ENCODE measurements at places on chromosomes 12 and 14.

- no peak for DNase-seq
Observed at GRCh38 chr14:22557846-22558220, 31.2 kb downstream of the DAD1 start.

- no peak for DNase-seq
Observed at GRCh38 chr14:96616161-96616721, 114.1 kb downstream of the PAPOLA start.

DNA sequence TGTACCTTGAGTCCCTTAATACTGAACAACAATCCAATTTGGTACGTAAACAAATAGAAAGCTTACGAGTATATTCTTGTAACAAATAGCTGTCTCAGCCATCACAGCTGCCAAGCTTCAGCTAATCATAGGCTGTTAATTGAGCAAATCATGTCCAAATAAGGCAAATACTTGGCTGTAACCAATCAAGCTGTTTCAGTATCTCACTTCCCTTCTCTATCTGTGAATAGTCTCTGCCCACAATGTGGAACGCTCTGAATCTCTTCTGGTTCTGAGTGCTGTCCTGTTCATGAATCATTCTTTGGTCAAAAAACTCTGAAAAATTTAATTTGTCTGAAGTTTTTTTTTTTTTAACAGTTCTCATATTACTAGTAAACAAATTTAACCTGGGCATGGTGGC, 5.8 kb upstream of the NEMF start:
- no peak for DNase-seq

DNA sequence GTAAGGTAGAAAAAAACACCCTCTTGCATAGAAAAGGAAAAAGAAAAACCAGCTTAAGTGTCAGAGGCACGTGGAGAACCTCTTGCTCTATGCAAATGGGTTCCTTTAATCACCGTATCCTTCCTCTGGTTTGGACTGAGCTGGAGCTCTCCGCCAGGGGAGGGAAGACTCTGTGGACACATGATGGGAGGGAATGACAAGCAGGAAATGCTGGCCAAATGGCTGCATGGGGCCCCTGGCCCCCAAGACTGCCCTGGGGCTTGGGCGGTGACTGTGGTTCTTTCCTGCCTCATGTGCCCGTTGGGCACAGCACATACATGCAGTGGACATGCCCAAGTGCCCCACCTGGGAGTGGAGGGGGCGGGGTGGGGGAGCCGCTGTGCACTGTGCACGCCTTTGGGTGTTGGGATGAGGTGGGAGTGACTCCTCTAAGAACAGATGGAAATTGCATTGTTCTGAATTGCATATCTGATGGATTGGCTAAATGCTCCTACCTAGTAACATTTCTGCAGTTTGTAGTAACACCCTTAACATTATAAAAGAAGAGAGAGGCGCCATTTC, 166.4 kb upstream of the AVPR1A start:
- DNase-seq: no peak

GRCh38 chr12:32379213-32379612, 20.1 kb upstream of the FGD4 start:
- DNase-seq: no peak

- no peak for DNase-seq
Observed at GRCh38 chr12:66456612-66457011, 154.3 kb downstream of the HELB start.

DNA sequence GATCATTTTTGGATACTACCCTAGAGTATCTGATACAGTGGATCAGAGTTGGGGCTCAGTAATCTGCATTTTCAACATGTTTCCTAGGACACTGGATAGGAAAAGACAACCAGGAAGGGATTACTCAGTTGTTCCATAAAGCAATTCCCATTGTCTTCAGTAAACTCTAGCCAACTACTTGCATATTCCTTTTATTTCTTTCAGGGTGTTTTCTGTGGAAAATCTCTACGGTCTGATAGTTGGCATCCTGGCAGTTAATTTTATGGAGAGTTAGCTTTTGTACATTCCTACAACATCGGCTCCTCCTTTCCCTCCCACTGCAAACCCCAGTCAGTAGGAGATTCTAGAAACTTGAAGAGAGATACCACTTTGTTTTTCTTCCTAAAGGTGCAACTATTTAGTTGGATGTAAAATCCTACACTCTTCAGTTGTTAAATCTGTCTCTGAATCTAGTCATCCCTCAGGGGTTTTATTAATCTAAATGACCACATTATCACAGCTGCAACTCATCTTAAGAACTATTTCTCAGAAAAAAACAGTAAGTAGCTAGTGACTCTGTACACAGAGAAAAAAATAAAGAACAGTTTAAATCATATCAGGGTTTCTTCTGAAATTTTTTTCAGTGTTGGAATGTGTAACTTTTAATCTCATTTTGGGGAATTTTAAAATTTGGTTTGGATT, 103.9 kb downstream of the PDE3A start:
- DNase-seq: no peak

- no peak for DNase-seq
Observed at GRCh38 chr14:38873941-38874612, 229.0 kb downstream of the SEC23A start.

DNA sequence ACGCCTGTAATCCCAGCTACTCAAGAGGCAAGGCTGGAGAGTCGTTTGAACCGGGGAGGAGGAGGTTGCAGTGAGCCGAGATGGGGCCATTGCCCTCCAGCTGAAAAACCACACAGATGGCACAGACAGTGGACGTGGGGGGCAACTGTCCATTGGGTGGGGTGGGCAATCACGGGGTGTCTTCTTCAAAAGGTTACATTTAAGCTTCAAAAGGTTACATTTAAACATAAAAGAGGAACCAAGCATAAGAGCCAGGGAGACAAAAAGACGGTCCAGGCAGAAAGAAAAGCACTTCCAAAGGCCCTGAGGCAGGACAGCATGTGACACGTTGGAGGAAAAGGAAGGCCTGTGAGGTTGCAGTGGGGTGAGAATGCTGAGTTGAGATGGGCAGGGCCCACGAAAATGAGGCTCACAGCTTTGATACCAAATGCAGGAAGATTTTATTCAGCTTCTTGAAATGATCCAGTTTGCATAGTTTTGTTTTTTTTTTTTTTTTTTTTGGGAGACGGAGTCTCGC, 10.7 kb downstream of the SCARB1 start:
- DNase-seq: no peak

DNA sequence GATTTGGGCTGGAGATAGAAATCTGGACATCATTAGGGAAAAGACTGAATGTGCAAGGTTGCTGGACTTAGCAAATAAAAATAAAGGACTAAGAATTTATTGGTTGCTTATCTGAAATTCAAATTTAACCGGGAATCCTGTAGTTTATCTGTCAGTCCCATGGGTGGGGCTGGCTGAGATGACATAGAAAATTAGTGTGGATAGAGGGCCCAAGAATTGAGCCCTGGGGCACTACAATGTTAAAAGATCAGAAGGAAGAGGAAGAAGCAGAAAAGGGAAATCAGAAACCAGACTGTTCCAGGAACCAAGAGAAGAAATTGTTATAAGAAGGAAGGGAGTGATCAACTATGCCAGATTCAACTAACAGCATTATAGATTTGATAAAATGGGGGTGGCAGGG, 96.7 kb upstream of the CCDC196 start:
- no peak for DNase-seq

GRCh38 chr12:51023625-51024382, 2.4 kb downstream of the SLC11A2 start:
- DNase-seq: no peak

GRCh38 chr12:1834186-1834925, 14.0 kb downstream of the LRTM2 start:
- DNase-seq: no peak

GRCh38 chr14:32724867-32725471, 213.7 kb upstream of the NPAS3 start:
- DNase-seq: no peak

DNA sequence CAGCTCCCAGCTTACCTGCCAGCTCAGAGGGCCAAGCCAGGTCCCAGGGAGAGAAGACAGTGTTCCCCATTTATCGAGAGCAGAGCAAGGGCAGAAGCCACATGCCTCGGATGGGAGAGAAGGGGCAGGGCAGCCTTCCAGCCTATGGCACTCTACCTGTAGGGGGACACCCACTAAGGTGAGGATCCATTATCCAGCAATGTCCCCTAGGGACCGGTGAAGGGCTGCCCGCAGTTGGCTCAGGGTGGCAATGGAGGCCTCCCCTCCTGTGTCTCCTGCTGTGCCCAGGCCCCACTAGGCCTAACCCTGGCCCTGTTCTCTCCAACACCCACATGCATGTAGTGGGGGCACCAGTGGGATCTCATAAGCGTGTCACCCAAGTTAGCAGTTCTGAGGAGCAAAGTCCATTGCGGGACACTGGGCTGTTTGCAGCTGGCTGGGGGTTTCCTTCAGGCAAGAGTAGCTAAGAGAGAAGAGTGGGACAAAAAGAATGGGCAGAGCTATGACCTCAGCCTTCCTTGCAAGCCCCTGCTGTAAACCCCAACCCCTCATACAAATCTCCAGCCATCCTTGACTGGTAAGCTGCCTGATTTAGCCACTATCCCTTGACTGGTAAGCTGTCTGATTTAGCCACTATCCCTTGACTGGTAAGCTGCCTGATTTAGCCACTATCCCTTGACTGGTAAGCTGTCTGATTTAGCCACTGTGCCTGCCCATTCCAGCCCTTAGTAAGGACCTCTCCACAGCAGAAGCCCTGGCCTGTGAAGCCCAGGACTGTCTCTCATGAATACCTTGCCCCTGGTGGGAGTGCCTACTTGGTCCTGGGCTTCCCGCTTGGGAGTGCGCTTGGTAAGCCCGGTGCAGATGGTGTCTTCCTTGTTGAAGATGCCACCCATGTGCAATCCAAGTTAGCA, 5.2 kb upstream of the ASB2 start:
- DNase-seq: no peak

DNA sequence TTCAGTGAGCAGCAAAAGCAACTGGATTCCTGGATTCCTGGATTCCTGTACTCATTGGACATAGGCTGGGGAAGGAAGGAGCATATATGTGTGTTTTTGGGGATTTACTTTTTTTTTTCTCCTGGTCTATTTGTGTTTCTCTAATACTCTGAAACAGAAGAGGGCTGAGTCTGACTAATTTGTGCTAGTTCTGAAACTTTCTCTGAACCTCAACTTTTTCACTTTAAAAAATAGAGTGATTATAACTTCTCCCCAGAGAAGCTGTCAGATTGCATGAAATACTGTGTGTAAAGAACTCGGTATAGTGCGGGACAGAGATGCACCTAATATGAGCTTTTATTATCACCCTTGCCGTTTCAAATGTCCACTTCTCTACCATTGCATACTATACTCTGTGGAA, 529.5 kb downstream of the TMTC2 start:
- no peak for DNase-seq

DNA sequence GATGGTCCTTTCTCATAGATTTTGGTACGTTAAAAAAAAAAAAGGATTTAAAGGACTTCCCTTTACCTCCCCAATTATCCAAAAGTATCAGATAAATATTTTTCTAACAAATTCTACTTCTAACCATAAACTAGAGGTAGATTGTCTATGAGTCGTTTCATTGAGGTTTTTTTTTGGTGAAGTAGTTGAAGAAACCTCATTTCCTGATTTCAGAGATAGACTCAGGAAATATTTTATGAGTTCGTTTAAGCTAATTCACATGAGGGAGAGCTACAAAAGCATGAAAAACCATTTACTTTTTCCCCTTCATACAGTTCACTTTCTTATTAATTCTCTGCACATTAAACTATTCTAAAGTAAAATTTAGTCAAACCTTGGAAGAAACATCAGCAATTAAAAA, 112.5 kb downstream of the RALGAPA1 start:
- DNase-seq: no peak
